Activated CD8-positive, alpha-beta memory T cell treated with anti-CD3 and anti-CD28 coated beads, Interleukin-2, amount 50 U/mL, for 4 hours (primary cell): ENCODE measurements at places on chromosomes 16 and 17.
A peak's percentile ranks its signal among the peaks of the same experiment; 100 is the strongest.

- DNase-seq, result peak; percentile 76
These were observed 1.8 kb downstream of the NETO2 start for GRCh38 chr16:47141773-47142485.

DNA sequence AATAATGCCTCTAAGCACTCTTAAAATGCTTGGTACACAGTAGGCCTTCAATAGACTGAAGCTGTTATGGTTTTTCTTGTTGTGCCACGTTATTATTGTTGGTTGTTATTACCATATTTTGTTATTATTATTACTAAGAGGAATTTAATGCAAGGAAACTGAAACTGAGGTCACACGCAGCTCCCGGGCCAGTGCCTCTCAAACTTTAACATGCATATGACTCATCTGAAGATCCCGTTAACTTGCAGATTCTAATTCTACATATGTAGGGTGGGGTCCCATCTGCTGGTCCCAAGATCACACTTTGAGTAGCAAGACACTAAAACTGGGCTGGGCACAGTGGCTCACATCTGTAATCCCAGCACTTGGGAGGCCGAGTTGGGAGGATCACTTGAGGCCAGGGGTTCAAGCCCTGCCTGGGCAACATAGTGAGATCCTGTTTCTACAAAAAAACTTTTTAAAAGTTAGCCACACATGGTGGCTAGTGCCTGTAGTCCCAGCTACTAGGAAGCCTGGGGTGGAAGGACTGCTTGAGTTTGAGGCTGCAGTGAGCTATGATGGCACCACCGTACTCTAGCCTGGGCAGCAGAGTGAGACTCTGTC, 888 bp downstream of the ACSM5 start:
- no peak for DNase-seq

GRCh38 chr16:23821467-23821866, 14.3 kb upstream of the PRKCB start:
- DNase-seq, result no peak

DNA sequence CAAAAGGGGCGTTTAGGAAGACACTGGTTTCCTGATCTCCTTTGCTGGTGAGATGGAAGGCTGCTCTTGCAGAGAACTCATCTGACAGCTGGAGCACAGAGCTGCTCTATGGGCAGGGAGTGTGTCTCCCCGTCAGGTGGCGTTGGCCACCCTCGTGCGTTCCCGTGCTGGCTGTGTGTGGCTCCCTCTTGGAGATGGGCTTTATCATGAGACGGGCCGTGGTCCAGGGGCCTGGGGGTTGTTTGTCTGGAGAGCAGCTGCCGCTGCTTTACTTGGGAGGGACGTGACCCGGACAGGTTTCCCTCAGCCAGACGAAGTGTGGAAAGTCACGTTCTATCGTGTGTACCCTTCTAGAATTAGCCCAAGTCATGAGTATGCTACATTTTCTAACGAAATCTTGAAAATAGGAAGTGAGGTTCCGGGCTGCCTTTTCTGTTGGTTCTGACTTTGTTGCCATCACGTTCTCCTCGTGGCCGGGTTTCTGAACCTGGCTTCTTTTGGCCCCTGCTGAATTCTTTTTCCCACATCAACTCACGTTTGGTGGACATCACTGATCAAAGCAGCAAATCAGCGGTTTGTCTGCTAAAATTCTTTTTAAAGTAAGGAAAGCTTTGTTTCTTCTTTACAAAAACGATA, 105.6 kb upstream of the CHMP6 start:
- DNase-seq, result no peak

DNA sequence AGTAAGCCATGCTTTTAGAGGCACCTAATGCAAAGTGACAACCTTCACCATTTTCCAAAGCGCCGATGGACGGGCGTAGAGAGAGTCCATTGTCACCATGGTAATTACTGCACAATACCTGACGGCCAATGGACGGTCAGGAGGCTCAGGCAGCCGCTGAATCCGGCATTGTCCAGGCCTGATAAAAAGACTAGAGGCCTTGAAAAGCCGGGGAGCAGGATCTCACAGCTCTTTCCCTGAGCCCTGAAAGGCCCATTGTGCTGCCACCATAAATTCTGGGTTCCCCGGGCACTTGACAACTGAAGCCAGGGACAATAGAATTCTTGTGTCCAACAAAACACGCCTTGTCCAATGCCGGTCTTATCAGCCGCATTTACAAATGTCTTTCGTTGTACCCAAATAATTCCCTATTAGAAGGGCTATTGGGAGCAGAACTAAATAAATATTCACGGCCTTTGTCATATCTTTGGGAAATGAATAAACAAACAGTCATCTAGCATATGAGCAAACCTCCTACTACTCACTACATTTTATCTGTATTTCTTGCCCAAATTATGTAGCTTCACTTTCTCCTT, 62.4 kb downstream of the CDH11 start:
- DNase-seq, result no peak

DNA sequence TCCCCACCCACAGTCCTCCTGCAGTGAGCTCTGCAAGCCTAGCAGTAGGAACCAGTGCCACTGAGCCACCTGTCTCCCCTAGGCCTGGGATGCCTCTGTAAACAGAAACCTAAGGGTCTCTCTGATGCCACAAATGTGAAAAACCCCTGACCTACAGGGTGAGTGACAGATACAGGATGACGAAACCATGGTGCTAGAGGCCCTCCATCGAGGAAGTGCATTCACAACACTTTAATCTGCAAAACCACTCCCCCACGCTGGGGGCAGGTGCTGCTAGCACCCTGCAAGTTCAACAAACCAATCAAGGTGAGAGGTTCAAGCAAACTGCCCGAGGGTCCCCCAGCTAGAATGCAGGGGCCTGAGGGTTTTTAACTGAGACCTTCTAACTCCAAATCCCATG, 59.5 kb downstream of the CDYL2 start:
- no peak for DNase-seq

DNA sequence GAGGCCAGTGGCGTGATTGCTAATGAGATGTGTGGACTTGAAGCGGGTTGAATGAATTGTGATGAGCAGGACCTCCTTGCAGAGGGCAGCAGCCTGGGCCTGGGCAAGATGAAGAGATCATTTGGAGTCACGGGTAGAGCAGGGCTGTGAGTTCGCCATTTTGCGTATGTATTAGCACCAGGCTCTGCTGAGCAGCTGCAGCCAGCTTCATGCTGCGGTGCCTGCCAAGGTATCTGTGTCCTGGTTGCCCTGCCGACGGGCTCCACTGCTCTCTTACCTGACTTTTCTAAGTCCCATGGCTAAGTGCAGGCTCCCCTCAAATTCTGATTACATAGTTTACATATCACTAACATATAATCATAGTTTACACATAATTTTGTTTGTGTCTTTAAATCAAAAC, 295.7 kb downstream of the SNX29 start:
- no peak for DNase-seq

DNA sequence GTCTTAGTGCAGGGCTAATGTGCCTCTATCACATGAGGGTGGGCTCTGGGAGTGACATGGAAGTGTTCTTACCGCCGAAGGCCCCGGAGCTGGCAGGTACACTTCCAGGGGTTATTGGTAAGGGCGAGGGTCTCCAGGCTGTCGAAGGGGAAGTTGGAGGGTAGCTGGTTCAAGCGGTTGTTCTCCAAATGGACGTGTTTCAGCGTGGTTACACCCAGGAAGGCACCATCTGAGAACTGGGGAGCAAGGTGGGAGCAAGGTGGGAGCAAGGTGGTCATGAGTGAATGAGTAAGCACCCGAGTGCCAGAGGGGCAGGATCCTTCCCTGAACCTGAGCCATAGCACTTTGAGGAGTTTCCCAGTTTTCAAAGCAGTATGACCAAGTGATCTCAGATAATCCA, 3.0 kb downstream of the CHAD start:
- no peak for DNase-seq

- no peak for DNase-seq
These were observed 11.0 kb upstream of the PHKG2 start for GRCh38 chr16:30736995-30737793.

DNA sequence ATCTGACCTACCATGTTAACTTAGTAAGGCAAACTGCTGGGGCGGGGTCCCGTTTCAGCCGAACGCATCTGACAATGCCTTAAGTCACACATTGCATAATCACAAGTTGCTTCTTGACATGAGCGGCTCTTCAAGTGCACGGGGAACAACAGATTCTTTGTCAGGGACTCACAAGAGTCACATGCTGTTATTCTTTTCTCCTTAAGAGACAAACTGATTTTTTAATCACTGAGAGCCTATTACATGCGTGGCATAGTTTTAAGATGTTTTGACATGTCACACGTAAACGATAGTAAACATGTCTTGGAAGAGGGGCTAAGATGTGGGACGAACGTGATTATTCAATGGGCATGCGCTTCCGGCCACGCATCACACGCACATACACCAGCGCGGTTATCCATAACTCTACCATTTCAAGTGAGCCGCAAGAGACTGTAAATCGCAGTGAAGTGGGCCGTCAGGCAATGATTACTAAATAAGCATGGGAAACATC, 63.4 kb downstream of the ADCY9 start:
- DNase-seq, result no peak

- DNase-seq, result no peak
These were observed 464.7 kb upstream of the TOM1L1 start for GRCh38 chr17:54435966-54436365.

DNA sequence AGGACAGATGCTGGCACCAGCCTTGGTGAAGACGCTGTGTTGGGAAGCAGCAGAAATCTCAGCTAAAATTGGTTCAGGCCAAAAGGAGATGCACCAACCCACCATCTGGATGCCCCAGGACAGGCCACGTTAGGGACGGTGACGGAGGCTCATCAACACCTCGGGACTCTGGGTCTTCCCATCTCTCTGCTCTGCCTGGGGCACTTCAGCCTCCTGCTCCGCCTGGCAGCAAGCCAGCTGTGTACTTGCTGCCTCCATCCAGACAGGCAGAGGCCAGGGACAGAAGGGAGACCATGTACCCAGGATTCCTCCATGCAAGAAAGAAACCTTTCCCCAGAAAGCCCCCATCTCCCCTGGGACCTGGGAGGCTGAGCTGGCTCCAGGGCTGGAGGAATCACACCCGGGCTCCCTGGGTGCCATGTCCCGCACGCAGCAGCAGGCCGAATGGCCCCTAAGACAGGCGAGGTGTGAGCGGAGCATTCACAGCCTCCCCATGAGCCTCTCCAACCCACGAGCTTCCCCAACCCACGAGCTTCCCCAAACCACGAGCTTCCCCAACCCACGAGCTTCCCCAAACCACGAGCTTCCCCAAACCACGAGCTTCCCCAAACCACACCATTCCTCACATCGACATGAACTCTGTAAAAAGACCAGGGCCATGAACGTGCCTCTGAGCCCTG, 274.5 kb downstream of the C16orf95 start:
- no peak for DNase-seq

DNA sequence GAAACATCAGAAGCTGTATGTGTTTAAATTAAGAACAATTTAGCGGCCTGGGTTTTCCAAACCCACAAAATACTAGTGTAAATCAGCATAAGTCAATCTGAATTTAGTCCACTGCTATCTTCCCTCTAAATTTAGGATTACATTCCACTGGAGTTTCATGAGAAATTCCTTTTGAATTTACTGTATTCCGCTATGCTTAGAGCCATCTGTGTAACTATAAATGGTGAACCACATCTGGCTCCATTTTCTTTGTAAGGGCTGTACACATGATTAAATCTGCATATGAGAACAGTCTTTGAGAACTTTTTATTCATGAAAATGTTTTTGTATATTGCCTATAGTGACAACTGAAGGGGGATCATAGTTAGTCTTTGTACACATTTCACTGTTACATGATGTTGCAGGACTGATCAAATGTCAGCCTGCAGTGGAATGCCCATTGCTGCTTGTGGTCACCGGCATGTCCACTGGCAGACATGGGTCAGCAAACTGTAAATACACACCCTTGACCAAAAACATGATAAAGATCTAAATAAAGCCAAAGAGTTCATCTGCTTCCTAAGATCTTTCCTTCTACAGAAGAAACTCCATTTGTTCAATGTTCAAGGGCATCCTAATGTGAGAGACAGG, 36.8 kb downstream of the RPGRIP1L start:
- no peak for DNase-seq
